GM23248 (cell line): ENCODE measurements at places on chromosomes 1 and 21. TPM values are rescaled to one million over a fixed set of nuclear protein-coding genes. Genes with fewer than 3 reads are reported as not detected.

DNA sequence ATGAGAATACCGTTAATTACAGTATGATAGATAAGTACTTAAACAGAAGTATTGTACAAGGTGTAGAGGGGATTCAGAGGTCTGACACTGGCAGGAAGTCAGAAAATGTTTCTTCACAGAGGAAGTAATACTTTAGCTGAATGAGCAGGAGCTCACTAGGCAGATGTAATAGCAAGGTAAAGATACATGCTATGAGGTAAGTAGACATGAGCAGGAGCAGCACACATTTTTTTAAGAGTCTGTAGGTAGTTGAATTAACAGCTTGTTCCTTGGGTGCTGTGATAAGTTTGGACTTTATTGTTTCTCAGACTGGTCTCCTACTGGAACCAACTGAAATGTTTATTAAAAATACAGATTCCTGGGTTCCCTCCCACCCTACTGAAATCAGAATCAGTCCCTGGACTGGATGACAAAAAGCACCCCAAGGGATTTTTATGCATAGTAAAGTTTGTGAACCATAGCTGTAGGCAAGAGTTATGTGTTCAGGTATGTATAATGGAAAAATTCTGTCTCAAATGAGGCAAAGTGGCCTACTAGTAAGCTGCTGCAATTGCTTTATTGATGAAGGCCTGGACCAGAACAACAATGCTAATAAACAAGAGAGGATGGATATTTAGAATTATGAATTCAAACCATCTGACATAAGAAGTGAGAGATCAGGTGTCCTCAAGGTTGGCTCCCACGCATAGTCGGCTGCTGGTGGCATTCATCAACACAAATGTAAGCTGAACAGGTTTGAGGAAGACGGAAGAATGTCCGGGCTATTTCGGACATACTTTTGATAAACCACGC, 902 bp downstream of the AP4B1 start:
- DNase-seq, result peak; percentile 21

- no peak for DNase-seq
These were observed 339.6 kb upstream of the DPYD start for GRCh38 chr1:98260412-98260811.

DNA sequence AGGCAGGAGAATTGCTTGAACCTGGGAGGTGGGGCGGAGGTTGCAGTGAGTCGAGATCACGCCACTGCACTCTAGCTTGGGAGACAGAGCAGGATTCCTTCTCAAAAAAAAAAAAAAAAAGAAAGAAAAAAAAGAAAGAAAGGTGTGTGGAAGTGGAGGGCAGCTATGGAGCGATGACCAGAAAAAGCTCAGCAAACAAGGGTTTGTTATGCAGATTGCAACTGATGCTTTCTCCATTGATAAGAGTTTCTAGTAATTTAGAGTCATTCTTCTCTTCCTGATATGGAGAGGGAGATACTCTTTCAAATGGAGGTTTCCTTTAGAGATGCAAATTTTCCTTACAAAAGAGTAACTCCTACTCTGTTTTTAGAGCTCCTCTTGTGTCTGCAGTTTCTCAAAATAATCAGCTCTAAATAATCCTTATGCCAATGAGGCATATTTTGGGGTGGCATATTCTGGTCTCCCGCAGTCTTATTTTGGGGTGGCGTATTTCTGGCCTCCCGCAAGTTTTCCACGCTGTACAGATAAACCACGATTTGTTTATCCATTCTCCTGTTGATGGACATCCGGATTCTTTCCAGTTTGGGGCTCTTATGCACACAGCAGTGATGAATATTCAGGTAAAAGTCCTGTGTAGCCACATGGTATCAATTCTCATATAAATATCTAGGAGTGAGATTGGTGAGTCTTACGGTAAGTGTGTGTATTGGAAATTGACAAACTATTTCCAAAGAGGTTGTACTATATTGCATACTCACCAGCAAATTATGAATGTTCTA, 30.7 kb upstream of the RCC2 start:
- no peak for DNase-seq

Gene SYDE2
- polyA plus RNA-seq, result 1.4 TPM in 2 replicates

- DNase-seq, result peak; percentile 93
These were observed 63.7 kb downstream of the MAP10 start for GRCh38 chr1:232868793-232869491.

GRCh38 chr1:92743221-92743620, 41.7 kb downstream of the EVI5 start:
- DNase-seq, result no peak

Gene KLHDC8A
- polyA plus RNA-seq, result 0.08 TPM in 1 of 2 replicates, not detected in the other

DNA sequence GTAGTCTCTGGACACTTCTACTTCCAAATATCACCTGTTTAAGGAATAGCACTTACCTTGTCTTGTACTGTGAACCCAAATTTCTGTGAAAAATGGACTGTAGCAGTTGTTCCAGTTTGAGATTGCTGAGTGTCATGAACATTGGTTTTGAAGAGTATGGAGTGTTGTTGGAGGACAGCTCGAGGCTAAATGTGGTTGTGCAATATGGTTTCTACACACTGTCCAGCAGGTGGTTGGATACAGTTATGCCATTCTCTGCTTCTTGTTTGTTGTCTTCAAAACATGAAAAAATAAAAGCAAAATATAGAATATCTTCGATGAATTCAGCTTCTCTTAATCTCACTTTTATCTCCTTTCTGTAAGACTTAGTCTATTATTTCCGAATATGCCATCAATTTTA, 67.1 kb downstream of the DDR2 start:
- DNase-seq, result no peak

Gene TTF2
- polyA plus RNA-seq, result 9.8 and 11.6 TPM in 2 replicates

Gene ANXA9
- 0.16 and 0.26 TPM in 2 replicates for polyA plus RNA-seq

DNA sequence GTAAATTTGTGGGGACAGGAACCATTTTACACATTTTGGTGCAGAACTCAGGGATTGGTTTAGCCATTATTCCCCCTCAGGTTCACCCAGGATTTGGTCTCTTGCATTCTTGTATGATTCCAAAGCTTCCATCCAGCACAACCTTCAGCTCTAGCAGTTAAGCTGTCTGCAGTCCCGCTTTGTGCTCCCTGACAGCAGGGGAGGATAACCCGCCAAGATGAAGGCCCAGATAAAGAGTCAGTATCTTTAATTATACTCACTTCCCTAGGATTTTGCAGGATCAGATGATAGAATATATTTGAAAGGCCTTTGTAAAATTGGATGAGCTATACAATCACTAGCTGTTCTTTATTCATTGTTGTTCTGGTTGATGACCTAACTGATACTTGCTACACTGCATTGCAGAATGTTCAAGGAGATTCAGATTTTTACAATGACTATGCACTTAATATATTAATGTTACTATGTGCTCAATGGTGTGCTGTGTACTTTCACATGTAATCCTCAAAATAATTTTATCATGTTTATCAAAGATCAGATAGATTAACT, 49.8 kb downstream of the SLC16A1 start:
- no peak for DNase-seq

GRCh38 chr1:48164571-48164970, 57.9 kb upstream of the SLC5A9 start:
- no peak for DNase-seq

DNA sequence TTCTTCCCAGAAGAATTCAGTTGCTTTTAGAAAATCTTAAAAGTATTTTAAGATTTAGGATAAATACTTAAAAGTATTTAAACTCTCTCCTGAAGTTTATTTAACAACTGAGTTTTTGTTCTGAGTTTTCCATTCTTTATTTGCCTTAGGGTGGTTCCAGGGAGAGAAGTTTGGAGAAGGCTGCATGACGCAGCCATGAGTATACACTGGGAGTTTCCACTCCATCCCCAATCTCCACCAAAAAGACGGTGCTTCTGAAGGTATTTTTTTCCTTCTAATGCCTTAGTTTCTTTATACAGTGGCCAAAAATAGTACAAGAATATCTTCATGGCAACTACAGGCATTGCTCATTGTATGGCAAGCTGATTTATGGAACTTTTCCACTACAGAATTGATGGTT, 122.7 kb downstream of the ST6GALNAC5 start:
- DNase-seq, result no peak

- DNase-seq, result no peak
These were observed 368.3 kb upstream of the OLFM3 start for GRCh38 chr1:102365071-102365470.

- no peak for DNase-seq
These were observed 380.0 kb upstream of the ADGRL2 start for GRCh38 chr1:81420760-81421159.

Gene SPTA1
- not detected in 2 replicates for polyA plus RNA-seq

GRCh38 chr1:231626535-231626950, at the start of gene DISC1:
Gene DISC1 (plus strand): TSS chr1:231626790. CDS start chr1:231626868, 78 bp downstream.
- peak; percentile 85 for DNase-seq

GRCh38 chr1:112618114-112618720, 724 bp downstream of the ST7L start:
- DNase-seq, result peak; percentile 53

GRCh38 chr1:76511558-76512179, 355.6 kb upstream of the ST6GALNAC5 start:
- DNase-seq, result no peak

DNA sequence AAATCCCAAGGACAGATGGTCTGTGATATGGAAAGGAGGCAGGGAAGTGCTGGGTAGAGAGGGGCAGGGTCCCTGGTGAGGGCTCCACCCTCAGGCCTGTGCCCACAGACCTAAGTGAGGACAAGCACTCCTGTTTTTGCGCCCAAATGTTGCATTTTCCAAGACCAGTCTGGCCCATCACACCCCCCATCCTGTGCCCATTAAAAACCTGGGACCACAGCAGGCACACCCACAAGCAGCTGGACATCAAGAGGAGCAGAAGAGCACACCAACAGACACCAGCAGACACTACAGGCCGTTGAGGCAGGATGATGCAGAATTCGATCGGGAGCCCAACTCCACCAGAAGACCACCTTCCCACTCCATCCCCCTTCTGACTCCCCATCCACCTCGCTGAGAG, 72.8 kb downstream of the DMRTA2 start:
- DNase-seq, result no peak

Gene LCE1B
- not detected in 2 replicates for polyA plus RNA-seq

Gene FCRL1
- not detected in 2 replicates for polyA plus RNA-seq

GRCh38 chr1:68010090-68010489, 40.3 kb downstream of the DIRAS3 start:
- DNase-seq, result peak; percentile 54

Gene PLA2G2D
- polyA plus RNA-seq, result not detected in 2 replicates

DNA sequence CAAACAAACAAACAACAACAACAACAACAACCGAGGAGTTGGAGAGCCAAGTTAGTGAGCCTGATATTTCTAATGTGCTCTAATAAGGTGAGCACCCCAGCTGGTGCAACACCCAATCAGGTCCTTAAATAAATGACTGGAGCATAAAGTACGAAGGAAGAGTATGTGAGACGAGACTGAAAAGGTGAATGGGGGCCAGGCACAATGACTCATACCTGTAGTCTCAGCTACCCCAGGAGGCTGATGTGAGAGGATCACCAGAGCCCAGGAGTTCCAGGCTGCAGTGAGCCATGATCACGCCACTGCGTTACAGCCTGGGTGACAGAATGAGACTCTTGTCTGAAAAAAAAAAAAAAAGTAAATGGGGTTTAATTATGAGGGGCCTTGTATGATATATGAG, 152.0 kb upstream of the ZRANB2 start:
- no peak for DNase-seq

- peak; percentile 82 for DNase-seq
These were observed 18.9 kb downstream of the SLC16A1 start for GRCh38 chr1:112937070-112937469.

Gene ADCY10
- 0.11 TPM in 1 of 2 replicates, not detected in the other for polyA plus RNA-seq

DNA sequence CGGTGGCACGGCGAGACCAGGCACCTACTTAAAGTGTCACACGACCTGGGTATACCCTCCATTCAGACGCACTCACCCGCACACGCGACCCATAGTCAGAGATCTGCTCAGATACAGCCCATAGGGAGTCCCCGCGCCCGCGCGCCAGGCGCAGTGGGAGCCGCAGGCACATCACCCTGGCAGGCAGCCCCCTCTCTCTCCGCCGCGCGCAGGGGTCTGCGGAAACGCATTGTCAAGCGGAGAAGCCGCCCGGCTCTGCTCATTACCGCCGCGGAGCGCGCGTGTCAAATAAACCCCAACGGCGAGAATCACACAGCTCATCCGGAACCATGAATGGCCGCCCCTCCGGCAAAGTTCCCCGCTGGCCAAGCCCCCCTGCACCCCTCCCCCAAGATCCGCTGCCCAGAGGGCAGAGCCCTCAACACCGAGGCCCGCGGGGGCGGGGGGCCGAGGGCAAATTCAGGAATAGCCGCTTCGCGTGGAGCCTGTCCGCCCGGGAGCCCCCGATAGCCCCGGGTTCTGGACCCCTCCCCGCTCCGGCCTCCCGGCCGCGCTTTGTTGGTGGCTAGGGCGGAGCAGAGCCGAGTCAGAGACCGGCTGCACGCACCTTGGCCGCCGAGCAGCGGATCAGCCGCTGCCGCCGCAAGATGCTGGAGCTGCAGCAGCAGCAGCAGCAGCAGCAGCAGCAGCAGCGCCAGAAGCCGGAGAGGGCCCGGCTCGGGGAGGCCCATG, 522 bp downstream of the LRP8 start:
- DNase-seq, result peak; percentile 65

- DNase-seq, result peak; percentile 12
These were observed 49.5 kb upstream of the ERRFI1 start for GRCh38 chr1:8075511-8076051.

Gene CCDC27
- not detected in 2 replicates for polyA plus RNA-seq

DNA sequence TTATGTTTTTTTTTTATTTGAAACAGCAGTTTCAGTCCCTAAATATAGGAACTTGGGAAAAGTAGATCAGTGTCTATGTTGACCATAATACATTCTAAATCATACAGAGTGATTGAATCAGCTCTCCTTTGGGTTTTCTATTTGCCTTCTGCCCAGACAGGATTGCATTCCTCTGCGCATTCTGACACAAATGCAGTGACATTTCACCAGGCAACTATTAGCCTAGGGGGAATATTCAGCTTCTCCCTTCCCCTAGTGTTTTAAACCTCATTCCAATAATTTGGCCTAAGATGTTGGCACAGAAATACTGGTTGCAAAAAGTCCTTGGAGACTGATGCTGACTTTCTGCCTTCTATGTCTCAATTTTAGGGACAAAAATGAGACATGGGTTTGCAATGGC, 172.8 kb downstream of the PTGER3 start:
- DNase-seq, result peak; percentile 28

Gene C1orf141
- polyA plus RNA-seq, result not detected in 2 replicates

DNA sequence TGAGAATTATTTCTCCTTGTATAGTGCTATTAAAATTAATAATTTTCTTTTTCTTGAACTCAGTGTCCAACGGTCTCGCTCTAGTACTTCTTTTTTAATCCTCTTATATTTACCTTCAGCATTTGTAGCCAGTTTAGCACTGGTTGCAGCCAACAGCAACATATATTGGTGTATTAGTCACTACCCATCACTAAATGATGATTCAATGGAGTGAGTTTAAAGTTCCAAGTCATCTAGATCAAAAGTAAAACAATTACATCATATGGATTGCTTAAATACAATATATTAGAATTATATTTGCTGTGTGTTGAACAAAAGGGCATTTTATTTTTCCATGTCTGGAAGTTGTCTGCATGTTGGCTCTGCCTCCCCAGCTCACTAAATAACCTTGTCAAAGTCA, 591.8 kb downstream of the ADGRL2 start:
- DNase-seq, result peak; percentile 21
